Omental fat pad (tissue), 4 donors: ENCODE measurements at places on chromosomes 16 and 17. TPM values are rescaled to one million over a fixed set of nuclear protein-coding genes. Genes with fewer than 3 reads are reported as not detected.

STH gene
- not detected for total RNA-seq

GRCh38 chr16:539901-540530 is 12.5 kb downstream of the CAPN15 start:
- no peak for DNase-seq

- DNase-seq: no peak
Observed at GRCh38 chr17:71724339-71724738, 396.5 kb upstream of the SOX9 start.

- DNase-seq: no peak
Observed at GRCh38 chr17:47720754-47721533, 12.1 kb upstream of the TBX21 start.

DNA sequence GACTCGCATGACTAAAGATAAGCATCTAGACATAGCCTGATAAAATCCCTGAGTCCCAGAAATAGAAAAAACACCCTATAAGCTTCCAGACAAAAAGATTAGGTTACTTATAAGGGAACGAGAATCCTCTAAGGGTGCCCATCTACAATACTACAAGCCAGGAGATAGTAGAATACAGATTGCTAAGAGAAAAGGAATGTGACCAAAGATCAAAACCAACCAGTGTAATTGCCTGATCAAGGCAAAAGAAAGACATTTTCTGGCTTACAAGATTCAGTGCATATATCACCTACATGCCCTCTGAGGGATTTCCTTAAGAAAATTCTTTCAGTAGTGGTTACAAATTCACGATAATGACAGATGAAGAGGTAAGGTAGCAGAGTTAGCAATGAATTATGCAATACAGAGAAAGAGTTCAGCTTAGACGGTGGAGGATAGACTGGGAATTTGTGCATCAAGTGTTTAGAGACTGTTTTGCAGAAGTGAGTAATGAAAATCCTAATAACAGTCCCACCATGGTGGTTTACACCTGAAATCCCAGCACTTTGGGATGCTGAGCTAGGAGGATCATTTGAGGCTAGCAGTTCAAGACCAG is 35.0 kb downstream of the BCL7C start:
- DNase-seq: no peak

IRX6 gene
- 12.8 TPM for total RNA-seq

DNA sequence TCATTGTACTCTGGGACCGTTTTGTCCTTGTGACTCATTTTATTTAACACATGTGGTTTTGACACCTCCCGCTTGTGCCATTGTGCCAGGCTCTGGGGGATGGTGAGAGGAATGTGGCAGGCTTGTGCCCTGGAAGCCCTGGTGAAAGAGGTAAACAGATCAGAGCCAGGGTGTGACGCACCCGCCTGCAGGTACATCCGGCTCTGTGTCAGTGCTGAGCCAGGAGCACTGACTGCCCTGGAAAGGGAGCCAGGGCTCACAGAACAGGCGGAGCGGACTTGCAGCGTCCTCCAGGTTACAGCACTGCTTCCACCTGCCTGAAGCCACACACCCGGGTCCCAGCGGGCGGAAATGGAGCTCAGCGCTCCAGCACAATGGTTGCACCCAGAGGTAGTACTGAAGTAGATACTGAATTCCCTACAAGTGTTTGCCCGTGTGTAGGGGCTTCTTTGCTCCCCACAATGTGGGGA is 30.6 kb downstream of the CDRT15 start:
- no peak for DNase-seq

DNA sequence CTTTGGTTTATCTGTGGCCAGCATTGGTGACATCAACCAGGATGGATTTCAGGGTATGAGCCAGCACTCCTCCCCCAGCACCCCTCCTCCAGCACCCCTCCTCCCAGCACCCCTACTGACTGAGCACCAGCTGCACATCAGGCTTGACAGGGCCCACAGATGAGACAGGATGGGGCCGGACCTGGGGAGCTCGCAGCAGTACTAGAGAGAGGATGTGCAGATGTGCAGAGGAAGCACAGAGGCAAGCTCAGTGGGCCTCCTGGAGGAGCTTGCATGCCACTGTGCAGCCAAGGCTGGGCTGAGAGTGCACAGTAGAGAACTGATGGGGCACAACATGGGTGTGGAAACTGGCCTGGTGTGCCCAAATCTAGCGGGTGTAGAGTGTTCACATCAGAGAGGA is 16.2 kb downstream of the ITGA3 start:
- DNase-seq: no peak

DNA sequence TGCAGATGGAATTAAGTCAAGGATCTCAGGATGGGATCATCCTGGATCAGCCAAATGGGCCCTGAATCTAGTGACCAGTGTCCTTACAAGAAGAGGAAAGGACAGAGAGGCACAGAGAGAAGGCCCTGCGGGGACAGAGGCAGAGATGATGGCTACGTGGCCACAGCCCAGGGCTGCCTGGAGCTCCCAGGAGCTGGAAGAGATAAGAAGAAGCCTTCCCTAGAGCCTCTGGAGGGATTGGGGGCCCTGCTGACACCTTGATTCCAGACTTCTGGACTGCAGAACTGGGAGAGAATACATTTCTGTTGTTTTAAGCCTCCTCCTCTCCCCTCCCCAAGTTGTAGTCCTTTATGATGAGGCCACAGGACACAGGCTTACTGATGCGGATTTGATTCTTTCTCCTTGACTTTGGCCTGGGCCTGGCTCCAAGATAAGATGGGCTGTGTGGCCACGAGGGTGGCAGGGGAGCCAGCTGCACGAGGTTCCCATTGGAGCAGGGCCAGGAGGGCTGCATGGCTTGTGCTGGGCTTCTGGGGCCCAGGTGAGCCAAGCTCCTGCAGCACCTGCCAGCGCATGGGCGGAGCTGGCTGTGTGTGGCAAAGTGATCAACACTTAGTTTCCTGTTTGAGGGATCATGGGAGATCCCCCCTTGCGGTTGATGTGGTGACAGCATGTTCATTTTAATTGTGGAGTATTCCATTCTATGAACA is 146.1 kb downstream of the IRF8 start:
- DNase-seq: no peak

DNA sequence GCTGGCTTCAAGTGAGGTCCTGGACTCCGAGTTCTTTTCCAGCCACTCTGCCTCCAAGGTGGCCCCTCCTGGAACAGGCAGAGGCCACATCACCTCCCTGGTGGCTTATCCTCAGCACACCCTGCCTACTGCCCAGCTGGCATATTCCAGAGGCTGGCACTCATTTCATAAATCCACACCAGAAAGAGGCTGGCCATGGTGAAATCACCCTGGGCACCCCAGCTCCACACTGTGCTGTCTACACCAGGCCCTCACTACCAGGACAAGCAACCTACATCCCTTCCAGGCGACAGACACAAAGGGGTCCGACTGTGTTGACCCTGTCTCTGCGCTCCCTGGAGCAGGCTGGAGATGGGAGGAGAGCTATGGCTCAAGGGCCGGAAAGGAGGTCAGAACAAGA is 100.2 kb downstream of the C16orf78 start:
- peak; percentile 3 for DNase-seq

DNA sequence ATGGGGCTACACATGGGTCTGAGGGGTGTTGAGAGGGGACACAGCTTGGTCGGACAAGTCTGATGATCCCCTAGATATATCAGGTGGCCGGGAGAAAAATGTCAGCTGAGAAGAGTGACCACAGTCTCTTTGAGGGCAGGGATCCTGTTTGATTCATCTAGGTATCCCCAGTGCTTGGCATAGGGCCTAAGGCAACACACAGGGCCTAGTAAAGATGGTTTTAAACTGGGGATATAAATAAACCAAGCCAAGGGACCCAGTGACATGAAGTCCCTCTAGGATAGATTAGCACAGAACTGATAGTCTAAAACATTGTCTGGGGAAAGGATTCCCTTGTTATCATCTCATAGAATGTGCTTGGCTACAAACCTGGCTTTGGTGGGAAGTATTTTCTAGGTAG is 1.4 kb downstream of the ERCC4 start:
- DNase-seq: no peak

PHKB gene
- 62.8 TPM for total RNA-seq
